ENCODE measurements at places on chromosomes 5 and 9. TPM values are rescaled to one million over a fixed set of nuclear protein-coding genes. Genes with fewer than 3 reads are reported as not detected.
A peak's percentile ranks its signal among the peaks of the same experiment; 100 is the strongest.

DNA sequence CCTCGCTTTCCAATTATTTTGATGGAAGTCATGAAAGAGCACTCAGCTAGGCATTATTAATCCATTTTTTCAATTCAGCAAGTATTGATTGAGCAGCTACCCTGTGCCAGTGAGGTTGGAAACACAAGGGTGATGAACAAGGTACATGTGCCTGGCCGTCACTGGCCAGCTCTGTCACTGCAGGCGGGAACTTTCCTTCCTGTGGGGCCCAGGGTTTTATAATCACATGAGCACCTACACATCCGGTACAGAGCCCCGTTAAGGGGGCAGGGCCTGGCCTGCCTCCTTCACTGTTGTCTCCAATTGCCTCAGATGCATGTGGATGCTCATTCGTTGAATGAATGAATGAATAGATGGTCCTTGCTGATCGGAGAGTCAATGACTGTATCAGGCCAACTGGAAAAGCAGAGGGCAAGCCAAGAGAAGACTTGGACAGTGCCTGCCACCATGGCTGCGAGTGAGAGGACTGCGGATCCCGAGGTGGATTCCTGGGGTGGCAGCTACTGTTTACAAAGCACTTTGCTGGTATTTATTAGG, 55.9 kb upstream of the KCNMB1 start:
- no peaks in the 10 kb centered on the region for H3K4me1 ChIP-seq
- H3K36me3 ChIP-seq: no peaks in the 10 kb centered on the region
- H3K27me3 ChIP-seq: no peaks in the 10 kb centered on the region
- H3K4me3 ChIP-seq: no peak overlapping the region
- no peak overlapping the region for H3K27ac ChIP-seq

DNA sequence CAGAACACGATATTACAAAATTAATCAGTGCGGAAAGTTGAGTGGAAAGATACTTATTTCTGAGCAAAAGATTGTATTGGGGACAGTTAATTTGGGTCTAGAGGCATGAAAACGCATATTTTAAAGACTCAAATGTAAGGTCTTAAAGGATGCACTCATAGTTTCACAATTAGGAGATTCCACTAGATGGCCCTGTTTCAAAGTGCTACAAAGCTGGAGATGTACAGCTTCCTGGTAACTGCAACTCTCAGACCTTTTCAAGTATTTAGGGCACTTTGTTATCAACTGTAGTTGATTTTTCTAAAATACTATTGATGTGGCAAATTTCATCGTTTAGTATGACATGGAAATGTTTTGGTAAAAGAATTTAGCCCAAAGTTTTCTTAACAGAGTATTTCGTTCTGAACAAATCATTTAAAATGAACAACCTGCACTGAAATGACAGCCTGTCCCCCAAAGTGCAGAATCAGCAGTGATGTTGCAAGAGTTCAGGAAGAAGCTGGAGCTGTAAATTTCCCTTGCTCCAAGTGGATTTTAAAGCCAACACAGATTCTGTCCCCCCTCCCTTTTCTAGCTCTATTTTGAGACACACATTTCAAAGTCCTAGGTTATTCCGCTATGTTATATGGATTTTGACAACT, 16.2 kb upstream of the NDUFB6 start:
- no peak overlapping the region for H3K4me3 ChIP-seq
- H3K36me3 ChIP-seq: no peaks in the 10 kb centered on the region
- no peaks in the 10 kb centered on the region for H3K27me3 ChIP-seq
- DNase-seq: no peak

GRCh38 chr5:36878392-36879082, 2.0 kb downstream of the NIPBL start:
- H3K4me3 ChIP-seq: peak overlapping the region; percentile 75
- no peak for DNase-seq
- peak overlapping the region; percentile 97 for H3K27ac ChIP-seq
- H3K36me3 ChIP-seq: no peaks in the 10 kb centered on the region

DNA sequence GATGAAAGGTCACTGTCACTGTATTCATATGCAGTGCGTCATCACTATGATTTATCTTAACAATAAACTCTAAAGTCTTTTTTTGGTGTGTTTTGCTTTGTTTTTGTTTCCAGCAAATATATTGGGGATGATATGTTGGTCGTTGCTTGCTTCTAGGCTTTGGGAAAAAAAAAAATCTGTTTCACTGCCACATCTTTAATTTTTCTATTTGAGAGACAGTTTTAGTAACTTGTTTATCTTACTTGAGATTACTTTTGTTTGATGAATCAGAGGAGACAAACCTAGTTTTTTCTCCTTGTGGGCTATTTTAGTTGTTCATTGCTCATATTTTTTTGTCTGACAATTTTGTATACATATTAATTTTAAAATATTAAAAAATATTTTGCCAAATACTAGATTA, 19.4 kb downstream of the CWC27 start:
- no peaks in the 10 kb centered on the region for H3K27me3 ChIP-seq
- no peak for DNase-seq
- H3K36me3 ChIP-seq: peaks cover 9% of the 10 kb centered on the region
- no peaks in the 10 kb centered on the region for H3K4me1 ChIP-seq

- H3K4me3 ChIP-seq: no peak overlapping the region
- no peak for DNase-seq
- H3K36me3 ChIP-seq: no peaks in the 10 kb centered on the region
- no peaks in the 10 kb centered on the region for H3K4me1 ChIP-seq
- no peaks in the 10 kb centered on the region for H3K27me3 ChIP-seq
- H3K27ac ChIP-seq: no peak overlapping the region
Observed at GRCh38 chr9:10613419-10613818, 617 bp upstream of the PTPRD start.

- no peak overlapping the region for H3K27ac ChIP-seq
- H3K4me1 ChIP-seq: peaks cover 15% of the 10 kb centered on the region
- no peak overlapping the region for H3K4me3 ChIP-seq
- no peak for DNase-seq
- peaks cover 19% of the 10 kb centered on the region for H3K36me3 ChIP-seq
Observed at GRCh38 chr5:127521138-127521770, 3.8 kb downstream of the PRRC1 start.

Gene CCNJL
- total RNA-seq: not detected

Gene AGXT2
- total RNA-seq: not detected

Gene ENTPD8
- not detected for total RNA-seq

Gene PDLIM4
- total RNA-seq: 1.4 TPM

Gene GMCL2
- not detected for total RNA-seq

Gene PCDHGB7
- total RNA-seq: 0.11 TPM

Gene MLLT3
- 36.8 TPM for total RNA-seq

All from CD8-positive, alpha-beta memory T cell (primary cell).